PC-3 (cell line): ENCODE measurements at places on chromosomes 4 and X.

DNA sequence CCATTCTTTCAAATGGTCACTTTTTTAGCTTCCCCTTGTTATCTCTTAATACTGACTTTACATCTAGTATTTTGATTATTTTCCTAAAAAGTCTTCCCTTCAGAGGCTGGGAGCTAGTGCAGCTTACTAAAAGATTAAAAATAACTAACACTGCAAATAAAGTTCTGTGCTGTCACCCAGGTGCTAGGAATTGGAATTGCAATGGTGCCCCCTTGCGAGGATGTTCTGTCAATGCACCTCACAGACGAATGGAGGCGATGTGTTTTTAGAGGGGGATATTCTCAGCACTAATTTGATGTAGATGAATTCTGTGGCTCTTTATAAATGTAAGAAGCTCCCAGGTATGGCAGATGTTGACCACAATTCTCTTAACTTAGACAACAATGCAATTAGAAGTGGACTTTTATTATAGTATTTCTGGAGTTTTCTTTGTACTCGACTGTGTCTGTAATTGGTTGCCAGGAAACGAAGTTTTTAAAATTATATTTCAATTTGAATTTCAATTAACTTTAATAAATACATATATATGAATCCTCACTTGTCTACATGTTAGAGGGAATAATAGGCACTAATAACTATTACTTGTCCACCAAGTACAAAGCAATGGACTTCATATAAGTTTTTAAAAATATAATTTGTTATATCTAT is 22.0 kb upstream of the SMIM31 start:
- peak; percentile 63 for DNase-seq

- no peak for DNase-seq
Observed at GRCh38 chr4:88230969-88231771, 53.2 kb downstream of the PPM1K start.

- no peak for DNase-seq
Observed at GRCh38 chr4:137641544-137641943, 109.2 kb upstream of the PCDH18 start.

DNA sequence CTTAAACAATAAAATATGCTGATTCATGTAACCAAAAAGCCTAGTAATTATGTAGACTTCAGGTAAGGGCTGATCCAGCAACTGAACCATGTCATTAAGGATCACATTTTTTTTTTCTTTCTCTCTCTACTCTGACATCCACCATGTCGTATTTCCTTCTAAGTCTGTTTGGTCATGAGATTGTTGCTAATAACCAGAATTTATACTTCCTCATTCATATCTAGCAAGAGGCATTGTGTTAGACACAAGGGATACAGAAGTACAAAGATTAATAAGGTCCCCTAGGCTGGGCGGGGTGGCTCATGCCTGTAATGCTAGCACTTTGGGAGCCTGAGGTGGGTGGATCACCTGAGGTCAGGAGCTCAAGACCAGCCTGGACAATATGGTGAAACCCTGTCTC is 24.1 kb downstream of the PHEX start:
- DNase-seq, result no peak

- DNase-seq, result peak; percentile 56
Observed at GRCh38 chr4:102612824-102613366, 111.7 kb downstream of the NFKB1 start.

DNA sequence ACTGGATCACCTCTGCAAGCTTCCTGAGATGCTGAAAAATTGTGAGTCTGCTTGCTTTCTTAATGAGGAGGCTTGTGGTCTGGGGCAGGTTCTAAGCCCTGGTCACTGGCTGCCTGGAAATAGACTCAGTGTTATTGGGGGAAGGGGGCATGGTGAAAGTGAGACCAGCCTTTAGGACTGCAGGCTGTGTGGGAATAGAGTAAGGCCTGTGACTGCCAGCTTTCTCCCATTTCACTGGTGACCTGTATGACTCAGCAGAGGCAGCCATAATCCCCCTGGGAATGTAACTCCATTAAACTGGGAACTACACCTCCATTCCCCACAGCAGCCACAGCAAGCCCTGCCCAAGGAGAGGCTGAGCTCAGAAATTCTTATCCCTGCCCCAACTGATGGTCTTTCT is 55.9 kb upstream of the IL15 start:
- DNase-seq, result no peak
